Stimulated activated CD8-positive, alpha-beta memory T cell treated with anti-CD3 and anti-CD28 coated beads, Interleukin-7, amount 100 ng/mL, for 4 hours (primary cell): ENCODE measurements at places on chromosomes 5 and 9.

DNA sequence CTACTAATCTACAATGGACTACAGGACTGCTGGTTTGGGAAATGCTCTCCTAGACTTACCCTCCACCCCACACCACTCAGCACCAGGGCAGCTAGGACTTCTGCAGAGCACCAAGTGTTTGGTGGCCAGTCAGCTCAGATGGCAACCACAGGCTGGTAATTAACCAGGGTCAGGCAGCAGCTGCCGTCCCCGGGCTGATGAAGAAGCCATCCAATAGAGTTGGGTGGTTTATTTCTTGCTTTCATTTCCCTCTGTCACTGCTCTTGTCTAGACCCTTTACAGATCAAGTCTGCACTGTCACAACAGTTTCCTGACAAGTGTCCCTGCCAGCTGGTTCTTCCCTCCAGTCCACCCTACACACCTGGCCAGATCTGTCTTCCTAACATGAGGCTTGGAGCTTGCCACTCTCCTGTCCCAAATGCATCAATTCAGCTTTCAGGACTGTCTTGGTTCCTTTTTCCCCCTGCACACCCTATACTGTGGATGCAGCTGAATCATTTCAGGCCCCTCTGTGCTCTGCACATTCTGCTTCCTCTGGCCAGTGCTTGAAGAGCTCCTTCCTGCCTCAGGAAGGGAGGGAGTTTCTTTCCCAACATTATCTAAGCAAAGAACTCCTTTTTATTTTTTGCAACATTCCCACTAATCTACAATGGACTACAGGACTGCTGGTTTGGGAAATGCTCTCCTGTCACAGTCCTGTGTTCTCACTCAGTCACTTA lies 30.2 kb upstream of the HSPA9 start:
- no peak for DNase-seq

DNA sequence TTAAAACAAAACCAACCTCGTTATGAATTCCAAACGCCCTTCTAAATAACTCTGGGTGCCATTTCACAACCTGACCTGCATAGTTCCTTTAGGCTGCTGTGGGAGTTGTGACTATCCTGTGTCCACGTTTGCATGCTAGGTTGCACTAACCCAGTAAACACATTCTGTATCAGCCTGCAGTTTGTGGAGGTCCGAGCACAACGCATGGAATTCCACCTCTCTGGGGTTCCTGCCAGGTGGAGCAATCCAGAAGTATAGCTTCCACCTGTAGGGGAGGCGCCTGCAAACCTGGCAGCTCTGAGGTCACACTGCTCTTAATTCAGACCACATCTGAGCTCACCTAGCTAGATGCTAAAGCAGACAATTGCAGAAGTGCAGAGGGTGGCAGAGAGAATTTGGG lies 57.2 kb downstream of the MARCHF3 start:
- no peak for DNase-seq

DNA sequence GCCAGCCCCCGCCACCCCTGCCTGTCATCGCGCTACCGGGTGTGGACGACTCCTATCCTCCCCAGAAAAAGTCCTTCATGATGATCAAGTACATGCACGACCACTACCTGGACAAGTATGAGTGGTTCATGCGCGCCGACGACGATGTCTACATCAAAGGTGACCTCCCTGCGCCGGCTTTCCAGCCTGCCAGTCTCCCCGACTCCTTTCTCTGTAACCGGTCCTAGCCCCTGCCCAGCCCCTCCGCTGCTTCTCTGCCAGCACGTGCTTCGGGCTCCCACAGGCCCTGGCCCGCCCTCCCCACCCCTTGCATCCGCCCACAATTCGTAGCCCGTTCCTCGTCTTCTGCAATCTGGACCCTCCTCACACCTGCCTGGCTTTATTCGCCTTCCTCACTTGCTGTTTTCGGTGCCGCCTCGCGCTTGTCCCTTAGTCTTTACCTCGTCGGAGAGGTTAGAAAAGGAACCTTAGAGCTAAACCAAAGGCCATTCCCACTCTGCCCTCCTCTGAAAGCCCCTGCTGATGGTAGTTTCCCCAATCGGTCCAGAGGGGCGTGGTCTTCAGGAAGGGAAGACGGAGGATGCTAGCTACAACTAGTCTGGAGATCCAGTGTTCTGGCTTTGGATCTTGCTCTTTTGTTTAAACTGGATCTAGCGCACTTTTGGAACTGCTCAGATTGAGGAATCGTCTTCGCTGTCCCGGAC lies 1.4 kb downstream of the CHSY3 start:
- no peak for DNase-seq

DNA sequence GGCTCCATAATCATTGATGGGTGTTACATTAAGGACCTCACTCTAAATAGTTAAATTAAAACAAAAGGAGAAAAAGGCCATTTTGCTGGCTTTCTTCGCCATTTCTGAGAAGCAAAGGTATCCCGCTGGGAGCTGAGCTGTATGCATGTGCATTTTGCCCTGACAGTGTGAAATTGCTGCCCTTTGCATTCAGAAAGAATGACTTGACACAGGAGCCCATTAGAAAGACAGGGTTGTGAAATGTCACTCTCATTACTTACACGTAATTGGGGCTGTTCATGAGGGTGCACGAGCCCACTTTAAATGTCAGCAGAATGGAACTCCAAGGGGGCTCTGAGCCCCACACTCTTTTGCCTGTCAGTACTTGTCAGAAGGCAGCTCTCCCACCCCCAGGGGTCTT lies 85.0 kb downstream of the SEMA4D start:
- no peak for DNase-seq

- DNase-seq = no peak
These were observed 18.1 kb downstream of the TNC start for GRCh38 chr9:115099901-115100300.
